ENCODE measurements at places on chromosomes 3 and 15.
A peak's percentile ranks its signal among the peaks of the same experiment; 100 is the strongest.

GRCh38 chr3:192215-192929 is 4.2 kb upstream of the CHL1 start:
- DNase-seq = no peak

- DNase-seq = no peak
Measured at GRCh38 chr3:54965746-54966145, 37.9 kb upstream of the LRTM1 start.

DNA sequence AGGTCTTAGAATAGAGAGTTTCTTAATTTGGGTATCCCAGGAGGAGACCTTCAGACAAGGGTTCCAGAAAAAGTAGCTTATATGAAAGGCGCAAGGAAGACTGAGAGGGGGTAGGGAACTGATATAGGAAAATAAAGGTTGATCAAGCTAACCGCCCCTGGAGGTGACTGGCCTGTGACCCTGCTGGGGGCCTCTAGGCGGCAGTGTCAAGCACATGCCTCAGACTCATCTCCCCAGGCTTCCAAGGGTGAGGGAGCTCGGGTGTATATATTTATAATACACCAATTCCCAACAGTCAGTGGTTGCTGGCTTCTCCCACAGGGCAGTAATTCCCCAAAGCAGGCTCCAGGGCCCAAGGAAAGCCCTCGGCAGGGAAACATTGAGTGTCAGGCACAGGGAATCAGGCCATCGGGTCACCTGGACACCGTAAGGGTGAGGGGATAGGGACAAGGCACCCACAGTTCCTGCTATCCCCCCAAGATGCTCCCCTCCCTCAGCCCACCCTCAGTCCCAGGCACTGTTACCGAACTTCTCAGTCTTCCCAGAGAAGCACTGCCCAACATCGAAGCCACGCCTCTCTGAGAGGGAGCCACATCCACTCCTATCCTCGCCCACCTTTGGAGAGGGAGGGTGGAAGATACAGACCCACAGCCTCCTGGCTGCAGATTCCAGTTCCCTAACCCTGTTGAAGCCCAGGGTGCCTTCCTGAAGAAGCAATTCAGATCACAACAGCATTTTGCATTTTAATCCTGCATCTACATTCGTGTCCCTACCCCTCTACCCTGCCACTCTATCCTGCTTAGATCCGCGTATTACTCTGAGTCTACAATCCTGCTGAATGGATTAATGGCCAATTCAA is 19.5 kb upstream of the CAV3 start:
- DNase-seq = no peak

DNA sequence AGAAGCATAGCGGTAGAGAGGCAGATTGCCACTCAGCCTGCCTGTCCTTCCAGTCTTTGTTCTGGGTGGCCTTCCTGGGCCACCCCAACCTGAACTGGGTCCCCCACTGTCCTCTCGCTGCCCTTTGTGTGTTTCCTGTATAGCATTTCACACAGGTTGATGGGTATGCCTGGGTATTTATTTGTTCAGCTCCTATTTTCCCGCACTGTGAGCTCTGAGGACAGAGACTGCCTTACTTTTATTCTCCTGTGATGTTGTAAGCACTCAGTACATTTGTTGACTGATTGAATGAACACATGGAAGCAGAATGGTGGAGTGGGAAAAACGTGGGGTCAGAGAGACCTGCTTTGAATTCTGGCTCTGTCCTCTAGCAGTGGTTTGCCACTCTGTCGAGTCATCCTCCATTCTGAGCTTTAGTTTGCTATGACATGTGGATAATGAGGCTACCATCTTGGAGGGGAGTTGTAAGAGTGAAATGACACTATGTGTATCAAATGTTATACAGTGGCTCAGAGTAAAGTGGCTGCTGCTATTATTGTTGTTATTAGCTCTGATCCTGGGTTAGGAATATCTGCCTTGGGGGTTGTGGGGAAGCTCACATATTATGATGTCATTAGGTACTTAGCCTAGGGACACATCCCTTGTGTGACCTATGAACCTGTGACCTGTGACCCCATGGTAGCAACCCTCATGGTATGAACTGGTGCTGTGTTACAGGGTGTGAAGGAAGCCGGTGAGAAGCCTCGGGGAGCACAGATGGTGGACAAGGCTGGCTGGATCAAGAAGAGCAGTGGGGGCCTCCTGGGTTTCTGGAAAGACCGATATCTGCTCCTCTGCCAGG is 6.4 kb downstream of the PLEKHO2 start:
- DNase-seq = no peak

- no peak for DNase-seq
Measured at GRCh38 chr3:171256445-171257250, 203.6 kb downstream of the TNIK start.

- no peak for DNase-seq
Measured at GRCh38 chr15:70935631-70936030, 43.0 kb downstream of the LRRC49 start.

DNA sequence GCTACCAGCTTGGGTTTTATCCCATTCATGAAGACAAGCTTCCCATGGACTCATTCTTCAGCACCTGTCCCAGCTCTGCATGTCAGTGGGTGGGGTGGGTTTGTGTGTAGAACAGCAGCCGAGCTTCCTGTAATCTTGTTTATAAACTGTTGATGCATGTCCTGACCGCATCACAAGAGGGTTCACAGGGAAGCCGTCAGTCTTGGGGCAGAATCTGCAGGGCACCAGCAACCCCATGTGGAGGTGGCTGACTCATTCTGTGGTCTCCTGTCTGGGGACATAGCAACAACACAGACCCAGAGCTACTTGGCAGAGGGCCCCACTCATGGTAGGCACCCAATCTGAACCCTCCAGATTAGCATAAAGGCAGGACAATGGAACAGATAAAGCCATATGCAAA is 35.6 kb downstream of the DAPK2 start:
- peak; percentile 59 for DNase-seq

DNA sequence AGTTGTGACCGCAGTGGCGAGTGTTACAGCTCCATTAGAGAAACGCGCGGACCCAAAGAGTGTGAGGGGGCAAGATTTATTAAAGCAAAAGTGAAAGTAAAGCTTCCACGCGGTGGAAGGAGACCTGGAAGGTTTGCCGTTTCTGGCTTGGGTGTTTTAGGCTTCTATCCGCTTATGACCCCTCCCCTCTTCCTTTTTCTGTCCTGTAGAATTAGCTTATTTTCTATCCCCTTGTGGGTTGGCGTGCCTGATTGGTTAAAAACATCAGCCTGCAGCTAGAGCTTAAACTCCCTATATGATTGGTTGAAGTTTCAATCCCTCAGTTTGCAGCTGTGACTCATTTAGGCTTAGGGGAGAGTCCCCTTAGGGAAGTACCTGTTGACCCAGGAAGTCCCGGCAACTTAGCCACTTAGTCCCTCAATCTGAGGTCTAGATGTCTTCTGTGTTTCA is 39.6 kb downstream of the C3orf38 start:
- no peak for DNase-seq

DNA sequence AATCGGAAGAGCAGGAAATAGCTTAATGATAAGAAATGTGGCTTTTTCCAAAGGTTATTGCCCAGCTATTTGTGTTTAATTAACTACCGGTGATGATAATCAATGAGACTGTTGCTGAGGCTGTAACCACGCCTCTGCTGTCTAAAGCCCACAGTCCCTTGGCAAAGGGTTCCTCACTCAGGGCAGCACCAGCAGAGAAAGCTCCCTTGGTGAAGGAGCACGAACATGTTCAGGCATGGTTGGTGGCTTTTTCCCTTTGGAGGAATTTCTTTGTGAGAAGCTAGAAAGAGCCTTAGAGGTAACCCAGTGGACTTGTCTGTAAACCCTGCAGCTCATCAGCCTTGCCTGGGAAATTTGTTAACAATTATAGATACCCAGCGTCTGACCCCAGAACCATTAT is 7.5 kb upstream of the ST6GAL1 start:
- DNase-seq = no peak

DNA sequence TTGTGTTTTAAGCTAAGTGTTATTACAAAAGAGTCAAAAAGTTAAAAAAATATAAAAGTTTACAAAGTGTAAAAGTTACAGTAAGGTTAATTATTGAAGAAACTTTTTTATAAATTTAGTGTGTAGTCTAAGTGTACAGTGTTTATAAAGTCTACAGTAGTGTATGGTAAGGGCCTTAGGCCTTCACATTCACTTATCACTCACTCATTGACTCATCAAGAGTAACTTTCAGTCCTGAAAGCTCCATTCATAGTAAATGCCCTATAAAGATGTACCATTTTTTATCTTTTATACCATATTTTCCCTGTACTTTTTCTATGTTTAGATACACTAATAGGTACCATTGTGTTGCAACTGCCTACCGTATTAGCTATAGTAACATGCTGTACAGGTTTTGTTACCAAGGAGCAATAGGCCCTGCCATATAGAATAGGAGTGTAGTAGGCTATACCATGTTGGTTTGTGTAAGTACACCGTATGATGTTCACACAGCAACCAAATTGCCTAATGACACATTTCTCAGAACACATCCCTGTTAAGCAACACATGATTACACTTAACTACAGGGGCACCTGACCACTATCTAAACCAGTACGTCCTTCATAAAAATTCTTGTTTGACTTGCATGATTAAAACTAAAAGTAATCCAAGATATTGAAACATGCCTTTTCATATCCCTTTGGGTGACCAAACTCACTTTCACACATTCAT is 17.2 kb downstream of the RAD18 start:
- no peak for DNase-seq

GRCh38 chr3:146818866-146819265 is 213.7 kb upstream of the PLSCR5 start:
- no peak for DNase-seq

GRCh38 chr15:41795996-41796856 is 21.9 kb downstream of the MAPKBP1 start:
- DNase-seq = no peak

- DNase-seq = no peak
Measured at GRCh38 chr3:123432832-123433523, 15.9 kb downstream of the ADCY5 start.

- no peak for DNase-seq
Measured at GRCh38 chr15:63491979-63492378, 12.4 kb upstream of the USP3 start.

GRCh38 chr15:66080717-66081398 is 172.7 kb downstream of the MEGF11 start:
- no peak for DNase-seq

- no peak for DNase-seq
Measured at GRCh38 chr15:60935130-60935529, 294.0 kb downstream of the RORA start.

GRCh38 chr3:22373182-22373581 is 622.2 kb upstream of the ZNF385D start:
- no peak for DNase-seq

DNA sequence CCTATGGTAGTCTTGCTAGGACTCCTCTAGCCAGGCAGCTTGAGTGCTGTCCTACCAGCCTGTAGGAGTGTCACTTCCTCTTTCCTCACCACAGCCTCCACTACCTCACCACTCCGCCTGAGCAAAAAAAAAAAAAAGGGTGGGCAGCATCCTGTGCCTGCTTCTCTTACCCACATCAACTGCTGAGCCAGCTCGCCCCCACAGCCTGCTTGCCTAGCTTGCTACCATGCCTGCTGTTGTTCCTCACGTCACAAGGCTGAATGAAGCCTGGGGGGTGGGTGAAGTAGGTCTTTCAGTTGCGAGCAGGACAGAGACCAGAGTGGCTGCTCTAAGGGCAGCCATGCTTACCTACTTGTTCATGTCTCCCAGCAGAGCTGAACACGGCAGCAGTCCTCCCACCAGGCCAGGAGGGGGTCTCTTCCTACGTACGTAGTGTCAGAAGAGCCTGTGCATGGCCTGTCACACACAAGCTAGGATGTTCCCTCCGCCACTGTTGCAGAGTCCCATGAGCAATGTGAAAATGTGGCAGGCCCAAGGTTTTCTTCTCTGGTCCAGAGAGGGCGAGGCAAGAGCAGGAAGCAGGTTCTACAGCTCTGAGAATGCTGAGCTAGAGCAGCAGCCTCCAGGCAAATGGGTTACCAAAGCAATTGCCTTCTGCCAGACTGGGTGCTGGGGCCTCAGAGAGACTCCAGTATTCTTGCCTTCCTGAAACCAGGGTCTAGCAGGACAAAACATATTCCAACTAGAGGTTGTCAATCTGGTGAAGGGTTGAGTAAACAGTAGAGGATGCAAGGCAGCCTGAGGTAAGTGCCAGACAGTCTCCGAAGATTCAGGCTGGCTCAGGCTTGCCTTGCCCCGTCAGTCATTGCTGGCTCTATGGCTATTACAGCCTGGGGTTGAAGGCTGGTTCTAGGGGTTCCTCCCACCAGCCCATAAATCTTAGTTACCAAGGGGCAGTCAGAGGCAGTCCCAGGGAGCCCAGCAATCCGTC is 8.1 kb downstream of the PPM1M start:
- peak; percentile 60 for DNase-seq

DNA sequence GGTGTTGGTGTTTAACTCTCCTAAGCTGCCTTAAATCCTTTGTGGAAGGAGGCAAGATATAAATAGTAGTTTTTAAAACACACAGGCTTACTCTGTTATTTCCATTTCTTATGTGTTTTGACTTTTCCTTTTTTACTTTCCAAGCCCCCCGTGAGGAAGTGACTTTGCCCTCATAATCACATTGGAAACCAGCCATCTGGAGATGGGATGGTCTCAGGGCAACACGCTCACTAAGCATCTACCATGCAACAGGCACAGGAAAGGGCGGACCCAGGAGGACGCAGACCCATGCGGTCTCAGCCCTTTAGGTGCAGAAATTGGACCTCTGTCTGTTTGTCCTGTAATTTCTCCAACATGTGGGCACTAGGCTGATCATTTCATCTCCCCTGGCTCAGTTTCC is 115.7 kb downstream of the PDZRN3 start:
- no peak for DNase-seq

DNA sequence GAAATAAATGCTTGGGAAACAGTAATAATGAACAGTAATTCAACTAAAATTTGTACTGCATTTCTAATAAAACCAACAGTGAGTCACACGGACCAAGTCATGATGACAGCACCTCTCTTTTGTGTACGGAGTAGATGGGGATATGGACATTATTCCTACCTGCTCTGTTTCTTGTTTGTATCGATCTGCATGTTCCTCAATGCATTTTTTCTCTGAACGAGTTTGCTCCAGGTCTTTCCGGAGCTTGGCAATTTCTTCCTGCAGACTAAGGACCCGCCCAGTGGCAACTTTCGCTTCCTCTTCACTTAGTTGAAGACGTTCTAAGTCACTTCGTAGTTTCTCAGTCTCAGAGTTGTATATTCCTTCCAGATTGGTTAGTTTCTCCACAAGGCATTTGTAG is 74.4 kb upstream of the MYO5C start:
- no peak for DNase-seq

- no peak for DNase-seq
Measured at GRCh38 chr3:24684506-24685023, 189.9 kb upstream of the THRB start.

GRCh38 chr15:51117270-51117669 is 22.6 kb upstream of the TNFAIP8L3 start:
- no peak for DNase-seq

DNA sequence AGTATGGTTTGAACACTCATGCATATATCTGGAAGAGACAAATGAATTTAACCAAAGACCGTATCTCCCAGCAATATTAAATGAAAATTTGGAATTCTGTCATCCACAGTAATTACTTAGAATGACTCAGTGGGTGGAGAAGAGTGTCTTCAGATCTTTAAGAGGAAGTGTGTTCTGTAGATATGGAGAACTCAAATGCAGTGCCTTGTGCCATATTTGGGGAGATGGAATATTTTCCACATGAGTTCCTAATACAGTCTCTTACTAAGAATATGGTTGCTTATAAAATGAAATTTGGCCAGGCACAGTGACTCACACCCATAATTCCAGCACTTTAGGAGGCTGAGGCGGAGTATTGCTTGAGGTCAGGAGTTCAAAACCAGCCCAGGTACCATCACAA is 40.5 kb downstream of the ANO10 start:
- no peak for DNase-seq

Measured in activated CD4-positive, CD25-positive, alpha-beta regulatory T cell treated with anti-CD3 and anti-CD28 coated beads, Interleukin-2, amount 50 U/mL, for 72 hours (primary cell).